Upper lobe of right lung (tissue), 1 donor: ENCODE measurements at places on chromosomes 6 and 20. TPM values are rescaled to one million over a fixed set of nuclear protein-coding genes. Genes with fewer than 3 reads are reported as not detected.

The ZNF391 gene
- 2.1 TPM for total RNA-seq

The LY6G5C gene
- 3.4 TPM for total RNA-seq

GRCh38 chr20:38112261-38112929 lies 52.7 kb downstream of the TGM2 start:
- DNase-seq: no peak

The SEMG1 gene
- total RNA-seq: not detected

GRCh38 chr20:62795023-62795761 lies 1.1 kb upstream of the MRGBP start:
- peak; percentile 80 for DNase-seq

- DNase-seq: no peak
Measured at GRCh38 chr20:9262653-9263194, 193.8 kb downstream of the PLCB4 start.
